NCI-H1930 (cell line): ENCODE measurements at places on chromosomes 1 and 21.

DNA sequence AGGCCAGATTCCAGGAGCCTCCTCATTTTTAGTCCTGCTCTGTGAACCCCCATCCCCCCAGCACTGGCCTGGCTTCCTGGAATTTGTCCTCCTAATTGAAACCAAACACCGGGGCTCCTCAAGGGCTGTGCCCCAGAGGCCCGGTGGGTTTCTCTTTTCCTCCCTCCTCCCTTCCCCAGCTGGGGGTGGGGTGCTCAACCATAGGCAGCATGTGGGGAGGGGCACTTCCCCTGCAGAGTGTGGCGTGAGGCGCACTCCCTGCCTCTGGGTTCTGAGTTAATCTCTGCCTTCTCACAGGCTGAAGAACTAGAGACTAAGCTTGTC, 67.5 kb upstream of the ACOT11 start:
- DNase-seq, result no peak

- no peak for DNase-seq
These were observed at the start of gene CNKSR1 for GRCh38 chr1:26177182-26177684. Gene CNKSR1, plus strand, starts transcription at chr1:26177491. Its CDS starts 57 bp downstream, at chr1:26177548.

- no peak for DNase-seq
These were observed 11.3 kb upstream of the SAMSN1 start for GRCh38 chr21:14557413-14557812.

DNA sequence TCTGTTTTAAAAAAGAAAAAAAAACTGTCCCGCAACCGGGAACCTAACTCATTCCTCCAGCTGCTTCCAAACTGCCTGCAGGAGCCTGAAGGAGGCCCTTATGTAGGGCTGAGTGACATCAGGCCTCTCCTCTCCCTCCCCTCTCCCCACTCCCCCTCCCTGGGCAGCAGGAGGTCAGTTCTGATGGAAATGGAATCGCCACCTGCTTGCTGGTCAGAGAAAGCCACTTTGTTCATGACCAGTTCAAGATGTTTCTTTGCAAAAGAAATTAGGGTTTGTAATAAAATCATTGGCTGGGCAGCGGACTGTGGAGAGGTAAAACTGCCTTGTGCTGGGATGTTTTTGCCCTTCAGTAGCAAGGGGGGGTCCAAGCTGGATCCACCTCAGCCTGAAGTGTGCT, at the start of gene MAP1LC3C:
TSS of gene MAP1LC3C (minus strand) at position 73 of the 400 bp plus-strand sequence. CDS start 90 bp downstream, outside the sequence.
- DNase-seq, result no peak

- no peak for DNase-seq
These were observed 47.5 kb upstream of the FOXO6 start for GRCh38 chr1:41313661-41314131.

- no peak for DNase-seq
These were observed 265.7 kb downstream of the COL11A1 start for GRCh38 chr1:102842606-102843005.

DNA sequence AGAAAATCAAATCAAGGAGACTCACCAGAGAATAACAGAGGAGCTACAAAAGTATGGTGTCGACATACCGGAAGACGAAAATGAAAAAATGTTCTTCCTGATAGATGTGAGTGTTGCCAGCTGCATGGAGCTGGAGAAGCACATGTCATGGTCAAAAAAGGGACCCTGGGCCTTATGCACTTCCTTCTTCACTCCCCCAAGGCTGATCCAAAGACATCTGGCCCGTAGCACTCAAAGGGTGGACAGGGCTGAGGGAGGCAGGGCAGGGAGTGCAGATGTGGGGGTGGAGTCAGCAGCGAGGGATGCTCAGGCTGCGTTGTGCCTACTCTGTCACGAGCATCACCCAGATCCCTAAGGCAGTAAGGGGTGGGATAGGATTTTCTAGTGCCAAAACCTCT, 19.4 kb downstream of the MX1 start:
- DNase-seq, result no peak

DNA sequence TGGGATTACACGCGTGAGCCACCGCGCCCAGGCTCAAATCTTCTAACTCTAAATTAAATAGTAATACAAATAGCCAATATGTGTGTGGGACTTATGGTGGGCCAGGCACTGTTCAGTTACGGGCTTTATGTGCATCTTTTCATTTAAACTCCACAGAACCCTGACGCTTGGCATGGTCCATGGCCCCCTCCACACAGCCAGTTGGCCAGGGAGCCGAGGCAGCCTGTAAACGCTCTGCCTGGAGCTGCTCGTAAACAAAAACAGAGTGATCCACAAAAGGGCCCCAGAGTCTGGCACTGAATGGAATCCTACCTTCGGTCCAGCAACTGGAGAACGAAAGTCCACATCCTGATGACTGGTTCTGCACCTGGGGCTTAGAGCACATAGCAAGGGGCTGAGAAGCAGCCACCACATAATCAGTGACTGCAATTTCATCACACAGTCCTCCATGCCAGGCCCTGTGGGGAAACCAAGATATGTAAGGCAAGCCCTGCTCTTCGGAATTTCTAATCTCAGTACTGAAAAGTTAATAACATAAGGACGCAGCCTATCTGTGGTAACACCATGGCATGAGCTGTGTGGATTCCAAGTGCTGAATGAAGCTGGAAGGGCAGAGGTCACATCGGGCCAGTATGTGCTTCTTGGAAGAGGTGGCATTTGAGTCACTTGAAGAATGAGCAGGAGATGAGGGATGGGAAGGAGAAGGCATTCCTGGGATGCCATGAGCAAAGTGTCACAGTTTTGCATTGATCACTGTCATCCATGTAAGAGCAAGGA, 13.5 kb upstream of the ADAMTSL4 start:
- no peak for DNase-seq

DNA sequence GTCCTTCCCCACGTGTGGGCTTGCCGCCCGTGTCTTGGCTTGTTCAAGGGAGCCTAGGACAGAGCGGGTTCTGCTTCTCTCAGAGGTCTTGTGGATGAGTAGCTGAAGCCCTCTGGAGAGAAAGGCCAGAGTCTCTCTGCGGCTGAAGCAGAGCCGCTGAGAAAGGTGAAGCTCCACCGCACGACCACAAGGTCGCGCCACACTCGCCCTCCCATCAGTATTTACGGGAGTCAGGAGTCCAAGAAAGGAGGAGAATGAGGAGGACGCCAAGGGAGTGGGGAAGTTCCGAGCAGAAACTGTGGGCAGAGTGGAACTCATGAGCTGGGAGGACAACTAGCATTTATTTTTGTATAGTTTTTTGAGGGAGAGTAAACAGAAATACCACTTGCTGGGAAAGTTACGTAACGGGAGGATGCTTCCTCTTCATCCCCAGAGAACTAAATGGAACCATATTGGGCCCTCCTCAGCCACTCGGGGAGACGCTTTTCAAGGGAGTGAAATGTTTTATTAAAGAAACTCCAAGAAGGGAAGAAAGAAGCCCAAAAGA, 51.6 kb upstream of the HAO2 start:
- peak; percentile 19 for DNase-seq

DNA sequence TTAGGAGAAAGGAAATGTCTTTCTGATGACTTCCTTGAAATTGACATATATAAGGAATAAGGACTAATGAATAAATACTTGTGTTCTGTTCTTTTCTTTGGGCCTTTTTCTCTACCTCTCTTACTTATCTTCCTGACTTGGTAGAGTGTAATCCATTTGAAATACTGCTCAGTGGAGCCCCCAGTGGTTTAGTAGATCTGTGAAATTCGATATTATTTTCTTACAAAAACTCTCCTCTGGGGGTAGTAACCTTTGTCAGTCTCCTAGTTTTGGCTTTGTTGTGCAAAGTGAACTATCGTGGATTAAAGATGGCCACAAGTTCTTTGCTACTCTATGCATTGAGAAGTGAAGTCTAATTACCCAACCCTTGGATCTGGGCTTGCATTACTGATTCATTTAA, 48.8 kb downstream of the DUSP10 start:
- no peak for DNase-seq

- DNase-seq, result no peak
These were observed 47.4 kb upstream of the TSHB start for GRCh38 chr1:114982251-114982650.

- no peak for DNase-seq
These were observed 2.2 kb upstream of the BCL9 start for GRCh38 chr1:147539122-147539575.

GRCh38 chr1:184214128-184214527, 162.6 kb downstream of the TSEN15 start:
- DNase-seq, result no peak

DNA sequence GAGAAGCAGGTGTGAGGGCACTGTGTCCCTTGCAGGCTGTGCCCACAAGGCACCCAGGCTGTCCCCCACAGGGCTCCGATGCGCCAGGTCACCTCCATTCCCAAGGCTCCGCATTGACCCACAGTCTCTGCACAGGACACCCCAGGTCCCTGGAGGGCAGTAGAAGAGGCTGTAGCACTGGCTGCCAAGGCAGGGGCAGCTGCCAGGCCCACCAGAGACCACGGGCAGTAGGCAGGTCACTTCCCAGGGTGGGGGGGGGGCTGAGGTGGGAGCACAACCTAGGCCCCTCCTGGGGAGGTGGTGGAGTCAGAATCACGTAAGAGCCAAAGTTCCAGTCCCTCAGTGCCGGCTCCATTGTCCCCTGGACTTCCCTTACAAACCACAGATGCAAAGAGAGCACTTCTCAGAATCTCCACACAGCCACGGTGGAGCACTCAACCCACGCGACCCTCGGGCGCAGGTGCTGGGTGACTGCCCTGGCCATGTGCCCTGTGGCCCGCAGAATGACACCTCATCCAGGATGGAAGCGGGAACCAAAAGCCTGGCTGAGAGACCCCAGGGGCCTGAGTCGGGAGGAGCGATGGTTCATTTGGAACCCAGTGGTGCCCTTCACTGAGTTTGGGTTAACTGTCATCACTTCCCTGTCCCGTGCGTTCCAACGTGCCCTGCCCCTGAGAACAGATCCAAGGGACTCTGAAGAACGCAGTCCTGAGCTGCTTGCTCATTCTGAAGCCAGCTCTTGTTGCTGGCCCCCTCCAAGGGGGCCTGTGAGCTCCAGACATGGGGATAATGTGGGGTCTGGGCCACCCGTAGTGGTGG, 69.7 kb upstream of the PDE9A start:
- DNase-seq, result no peak

DNA sequence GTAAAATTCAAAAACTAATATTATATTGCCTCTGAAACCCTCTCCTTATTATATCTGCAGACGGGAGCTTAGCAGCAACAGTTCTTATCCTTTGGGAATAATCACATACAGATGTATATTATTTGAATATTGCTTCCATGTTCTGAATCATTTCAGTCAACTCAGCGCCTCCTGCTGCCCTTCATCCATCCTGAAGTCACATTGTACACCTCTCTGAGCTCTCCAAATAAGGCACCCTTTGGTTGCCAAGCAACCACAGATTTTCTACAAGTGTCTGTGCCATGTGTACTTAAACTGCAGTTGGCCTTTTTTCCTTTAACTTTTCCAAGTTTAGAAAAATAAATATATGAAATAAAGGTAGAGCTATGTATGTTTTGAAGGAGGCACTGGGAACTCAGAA, 384.3 kb downstream of the LRRIQ3 start:
- no peak for DNase-seq

- DNase-seq, result no peak
These were observed 156.3 kb downstream of the PAPPA2 start for GRCh38 chr1:176619261-176619660.

- no peak for DNase-seq
These were observed 126.9 kb upstream of the ERRFI1 start for GRCh38 chr1:8152731-8153702.

DNA sequence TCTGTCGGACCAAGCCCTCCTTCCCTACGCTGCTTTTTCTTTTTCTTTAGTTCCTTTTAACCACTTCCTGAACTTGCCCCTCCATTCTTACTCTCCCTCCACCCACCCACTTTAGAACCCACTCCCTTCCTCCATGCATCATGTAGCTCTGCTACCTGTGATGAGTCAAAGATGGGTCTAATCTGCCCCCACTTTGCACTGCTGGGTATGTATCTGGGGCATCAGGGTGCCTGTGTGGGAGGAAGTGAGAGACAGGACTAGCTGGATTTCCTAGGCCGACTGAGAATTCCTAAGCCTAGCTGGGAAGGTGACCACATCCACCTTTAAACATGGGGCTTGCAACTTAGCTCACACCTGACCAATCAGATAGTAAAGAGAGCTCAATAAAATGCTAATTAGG, 157.7 kb downstream of the SEC16B start:
- DNase-seq, result no peak

DNA sequence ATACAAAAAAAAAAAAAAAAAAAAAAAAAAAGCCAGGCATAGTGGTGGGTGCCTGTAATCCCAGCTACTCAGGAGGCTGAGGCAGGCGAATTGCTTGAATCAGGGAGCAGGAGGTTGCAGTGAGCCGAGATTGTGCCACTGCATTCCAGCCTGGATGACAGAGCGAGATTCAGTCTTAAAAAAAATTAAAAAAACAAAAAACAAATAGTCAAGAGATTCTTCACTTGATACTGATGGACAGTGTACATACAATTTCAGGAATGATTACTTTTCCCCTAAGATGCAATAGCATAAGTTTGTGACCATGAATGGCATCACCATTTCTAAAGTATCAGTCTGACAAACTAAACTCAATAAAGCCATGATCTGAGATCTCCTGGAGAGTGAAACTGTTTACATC, 60.8 kb upstream of the IVNS1ABP start:
- no peak for DNase-seq

- no peak for DNase-seq
These were observed 27.2 kb downstream of the MYOG start for GRCh38 chr1:203058676-203058935.

DNA sequence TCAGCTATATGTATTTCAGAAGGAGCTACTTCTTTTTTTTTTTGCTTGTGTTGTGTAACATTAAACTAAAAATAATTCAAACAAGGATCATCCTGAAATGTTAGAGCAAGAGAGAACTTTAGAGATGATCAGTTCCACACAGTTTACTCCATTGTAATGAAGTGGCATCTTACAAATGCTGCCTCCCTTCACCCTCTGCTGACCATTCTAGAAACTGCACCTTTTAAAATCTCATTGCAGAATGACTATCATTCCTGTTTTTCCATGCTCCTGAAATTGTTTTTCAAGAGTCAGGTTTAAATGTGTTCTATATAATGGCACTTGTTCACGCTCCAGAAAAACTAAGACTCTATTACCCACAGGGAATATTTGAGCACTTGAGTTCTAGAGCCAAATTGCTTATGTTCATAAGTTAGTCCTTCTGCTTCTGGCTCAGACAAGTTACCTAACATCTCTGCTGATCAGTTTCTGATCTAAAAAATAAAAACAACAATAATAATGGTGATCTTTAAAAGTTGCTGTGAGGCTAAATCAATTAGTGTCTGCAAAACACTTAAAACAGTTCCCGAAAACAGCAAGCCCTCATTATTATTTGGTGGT, 21.5 kb upstream of the SLC44A5 start:
- DNase-seq, result peak; percentile 12

DNA sequence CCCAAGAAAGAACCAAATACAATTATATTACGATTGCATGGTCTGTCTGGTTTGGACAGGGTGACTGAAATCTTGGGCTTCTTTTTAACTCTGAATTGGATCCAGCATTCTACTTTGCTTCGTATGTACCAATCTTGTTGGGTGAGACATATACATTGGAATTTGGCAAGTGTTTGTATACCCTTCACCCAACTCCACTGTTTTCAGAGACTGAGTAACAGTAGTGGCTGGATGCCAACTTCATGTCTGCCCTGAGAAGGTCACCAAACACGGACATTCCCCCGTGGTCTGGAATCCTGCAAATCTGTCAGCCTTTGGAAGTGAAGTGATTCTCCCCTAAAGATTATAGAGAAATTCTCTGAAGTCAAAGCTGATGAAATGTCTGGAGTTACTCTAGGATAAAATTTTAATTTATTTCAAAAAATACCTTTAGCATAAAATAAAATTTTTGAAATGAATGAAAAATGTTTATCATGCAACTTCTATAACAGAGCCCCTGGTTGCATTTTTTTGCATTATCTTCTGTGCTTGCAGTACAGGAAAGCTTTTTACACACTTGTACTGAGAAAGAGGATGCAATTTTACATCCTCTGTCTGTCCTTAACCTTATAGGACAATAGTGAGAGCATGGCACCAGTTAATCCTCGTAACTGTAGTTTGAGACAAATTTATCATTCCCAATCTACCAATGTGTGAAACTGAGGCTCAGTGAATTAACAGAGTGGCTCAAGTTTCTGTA, 201.8 kb downstream of the DISC1 start:
- no peak for DNase-seq
